Peyer's patch (tissue), 4 donors: ENCODE measurements at places on chromosomes 4 and X.

DNA sequence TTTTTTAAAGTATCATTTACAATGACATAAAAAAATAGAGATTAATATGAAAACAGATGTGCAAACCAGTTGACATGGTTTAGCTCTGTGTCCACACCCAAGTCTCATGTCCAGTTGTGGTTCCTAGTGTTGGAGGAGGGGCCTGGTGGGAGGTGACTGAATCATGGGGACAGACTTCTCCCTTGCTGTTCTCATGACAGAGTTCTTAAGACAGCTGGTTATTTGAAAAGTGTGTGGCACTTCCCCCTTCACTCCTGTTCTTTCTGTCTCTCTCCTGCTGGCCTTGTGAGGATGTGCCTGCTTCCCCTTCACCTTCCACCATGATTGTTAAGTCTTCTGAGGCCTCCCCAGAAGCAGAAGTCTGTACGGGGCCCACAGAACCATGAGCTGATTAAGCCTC is 23.8 kb downstream of the CNOT6L start:
- DNase-seq = no peak

GRCh38 chr4:36152735-36153134 is 91.6 kb downstream of the ARAP2 start:
- DNase-seq = no peak

DNA sequence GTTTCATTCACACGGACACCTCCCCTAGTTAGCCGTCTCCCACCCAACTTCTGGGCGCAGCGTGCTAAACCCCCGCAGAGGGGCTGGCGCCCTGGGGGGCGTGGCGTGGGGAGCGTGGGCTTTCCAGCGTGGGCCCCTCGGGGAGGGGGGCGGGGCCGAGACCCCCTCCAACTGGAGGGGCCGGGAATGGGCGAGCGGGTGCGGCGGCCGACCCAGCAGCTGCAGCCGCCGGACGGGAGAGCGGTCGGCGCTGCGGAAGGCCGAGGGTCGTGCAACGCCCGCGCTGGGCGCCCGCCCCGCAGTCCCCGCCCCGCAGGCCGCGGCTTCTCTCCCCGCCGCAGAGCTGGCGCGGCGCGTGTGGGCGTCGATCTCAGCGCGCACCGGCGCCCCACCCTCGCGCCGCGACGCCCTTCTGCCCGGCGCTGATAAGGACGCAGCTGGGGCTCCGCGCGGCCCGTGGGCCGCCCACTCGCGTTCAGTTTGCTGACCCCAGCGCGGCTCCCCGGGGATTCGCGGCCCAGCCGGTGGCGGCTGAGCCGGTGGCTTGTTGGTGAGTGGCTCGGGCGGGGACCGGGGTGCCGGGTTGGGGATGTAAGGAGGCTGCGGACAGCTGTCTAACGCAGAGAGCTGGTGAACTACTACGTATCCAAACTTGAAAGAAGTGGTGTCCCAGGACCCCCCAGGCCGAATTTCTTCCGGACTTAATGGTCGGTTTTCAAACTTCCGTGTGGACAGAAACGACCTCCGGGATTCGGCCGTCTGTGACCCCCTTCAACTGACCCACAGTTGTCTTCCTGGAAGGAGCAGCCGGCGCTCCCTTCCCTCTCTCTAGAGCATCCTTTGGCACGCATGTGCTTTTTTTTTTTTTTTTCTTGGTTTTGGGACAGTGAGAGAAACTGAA is 1.5 kb downstream of the FHDC1 start:
- no peak for DNase-seq

DNA sequence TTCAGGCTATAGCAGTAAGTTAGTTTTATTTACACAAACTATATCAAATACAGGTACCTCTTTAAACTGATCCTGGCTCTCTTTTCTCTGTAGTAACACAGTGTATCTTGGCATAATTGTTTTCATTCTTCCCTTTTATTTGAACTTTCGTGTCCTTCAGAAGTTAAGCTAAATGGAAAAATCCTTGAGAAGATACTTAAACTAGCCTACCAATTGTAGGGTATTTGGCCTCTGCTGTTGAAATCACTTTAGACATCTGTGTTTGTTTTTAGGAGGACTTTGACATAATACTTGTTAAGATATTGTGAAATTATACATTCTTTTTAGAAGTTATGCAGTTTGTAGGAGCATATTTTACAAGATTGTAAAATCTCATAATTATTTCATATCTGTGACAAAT is 90.3 kb upstream of the GK2 start:
- no peak for DNase-seq

- DNase-seq = no peak
Observed at GRCh38 chr4:151144329-151145072, 45.1 kb downstream of the RPS3A start.

- DNase-seq = peak; percentile 65
Observed at GRCh38 chr4:114025176-114025777, 45.8 kb upstream of the ARSJ start.

- no peak for DNase-seq
Observed at GRCh38 chrX:32966821-32967355, 244.5 kb downstream of the DMD start.

GRCh38 chr4:3873408-3874027 is 107.3 kb downstream of the ADRA2C start:
- DNase-seq = peak; percentile 32

- DNase-seq = no peak
Observed at GRCh38 chr4:82975792-82976191, 34.8 kb downstream of the LIN54 start.

GRCh38 chr4:71406459-71406963 is 67.7 kb downstream of the SLC4A4 start:
- no peak for DNase-seq
